ENCODE measurements at places on chromosomes 13 and 19.

- no peak for DNase-seq
These were observed 104.5 kb downstream of the URI1 start for GRCh38 chr19:30046522-30046921.

DNA sequence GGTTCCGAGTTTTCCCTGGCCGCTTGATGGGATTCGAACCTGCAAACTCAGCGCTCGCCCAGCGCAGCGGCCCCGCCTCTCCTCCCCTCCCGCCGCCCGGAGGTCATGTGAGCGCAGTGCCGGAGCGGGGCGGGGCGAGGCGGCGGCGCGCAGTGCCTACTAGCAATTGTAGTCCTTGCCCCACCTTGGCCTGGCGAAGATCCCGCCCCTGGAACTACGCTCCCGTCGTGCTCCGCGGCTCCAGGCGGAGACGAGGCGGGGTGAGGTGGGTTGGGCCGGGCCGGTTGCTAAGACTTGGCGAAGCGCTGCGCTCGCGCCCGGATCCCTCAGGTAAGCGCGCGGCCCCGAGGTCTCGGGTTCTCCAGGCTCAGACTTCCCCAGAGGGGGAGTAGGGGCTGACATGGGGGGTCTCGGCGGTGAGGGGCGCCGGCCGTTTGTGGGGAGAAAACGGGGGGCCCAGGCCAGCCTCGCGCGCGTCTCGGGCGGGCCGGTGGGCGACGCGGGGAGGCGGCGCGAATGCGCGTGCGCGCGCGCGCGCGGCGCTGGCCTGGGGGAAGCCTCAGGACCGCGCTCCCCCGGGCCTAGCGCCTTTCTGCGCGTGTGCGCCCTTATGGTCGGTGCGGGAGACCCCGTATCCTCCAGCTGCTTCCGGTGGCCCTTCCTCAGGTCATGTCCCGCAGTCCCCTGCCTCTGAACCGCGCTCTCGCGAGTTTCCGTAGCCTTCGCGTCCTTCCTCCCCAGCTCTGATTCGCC, at the start of the genes ADAT3 and SCAMP4:
TSS of gene ADAT3 (plus strand) at position 290 of the 753 bp plus-strand sequence. CDS start 6,649 bp downstream, outside the sequence.
TSS of gene SCAMP4 (plus strand) at position 290 of the 753 bp plus-strand sequence. CDS start 9,621 bp downstream, outside the sequence.
- DNase-seq = peak; percentile 96

DNA sequence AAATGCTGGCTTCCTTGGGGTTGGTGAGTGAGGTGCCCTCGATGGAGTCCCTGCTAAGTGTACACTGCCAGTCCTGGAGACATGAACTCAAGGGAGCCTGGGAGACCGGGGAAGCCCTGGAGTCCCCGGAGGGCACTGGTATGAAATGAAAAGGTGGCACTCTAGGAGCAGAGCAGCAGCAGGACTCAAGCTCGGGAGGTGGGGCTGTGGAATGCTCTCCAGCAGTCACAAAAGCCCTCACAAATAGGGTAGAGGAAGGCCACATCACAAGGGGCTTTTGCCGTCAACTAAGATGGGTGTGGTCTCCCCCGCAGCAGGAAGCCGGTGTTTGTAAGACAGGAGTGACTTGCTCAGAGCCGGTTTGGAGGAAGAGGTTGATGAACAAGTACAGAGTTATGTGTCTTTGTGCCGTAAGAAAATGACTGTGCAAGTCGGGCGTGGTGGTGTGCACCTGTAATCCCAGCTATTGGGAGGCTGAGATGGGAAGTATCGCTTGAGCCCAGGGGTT, 19.3 kb downstream of the CCNE1 start:
- DNase-seq = peak; percentile 76

- DNase-seq = no peak
These were observed 22.1 kb downstream of the ZNF787 start for GRCh38 chr19:56098731-56099568.

- no peak for DNase-seq
These were observed 5.6 kb upstream of the SIGLEC12 start for GRCh38 chr19:51507192-51507591.

- DNase-seq = no peak
These were observed 4.8 kb downstream of the RUBCNL start for GRCh38 chr13:46382224-46382623.

GRCh38 chr13:106246666-106247188, 288.7 kb downstream of the EFNB2 start:
- no peak for DNase-seq

- no peak for DNase-seq
These were observed 3.0 kb downstream of the AKT2 start for GRCh38 chr19:40282209-40282580.

- peak; percentile 51 for DNase-seq
These were observed 447.4 kb downstream of the COG6 start for GRCh38 chr13:40102854-40103253.

DNA sequence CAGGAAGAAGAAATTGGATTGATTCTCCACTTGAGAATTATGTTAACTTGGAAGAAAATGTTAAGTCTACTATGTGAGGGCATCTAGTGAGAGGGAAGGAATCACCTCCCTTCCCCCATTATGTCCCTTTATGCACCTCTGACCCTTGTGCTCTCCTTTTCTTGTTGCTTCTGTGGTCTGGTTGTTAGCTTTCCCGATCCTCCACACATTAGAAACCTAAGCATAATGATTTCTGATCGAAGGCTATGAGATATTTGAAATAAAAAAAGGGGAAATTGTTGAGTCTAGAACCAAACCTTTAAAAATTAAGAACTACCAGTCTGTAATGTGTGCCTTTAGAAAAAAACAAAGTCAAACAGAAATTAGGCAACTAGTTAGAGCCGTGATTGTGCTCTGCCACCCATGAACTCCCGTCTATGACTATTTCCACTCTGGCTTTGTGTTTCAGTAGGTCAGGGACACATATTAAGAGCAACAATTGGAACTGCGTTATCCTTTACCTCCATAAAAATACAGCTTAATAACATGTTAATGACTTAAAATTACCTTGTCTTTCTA, 463 bp upstream of the GPC6 start:
- no peak for DNase-seq

DNA sequence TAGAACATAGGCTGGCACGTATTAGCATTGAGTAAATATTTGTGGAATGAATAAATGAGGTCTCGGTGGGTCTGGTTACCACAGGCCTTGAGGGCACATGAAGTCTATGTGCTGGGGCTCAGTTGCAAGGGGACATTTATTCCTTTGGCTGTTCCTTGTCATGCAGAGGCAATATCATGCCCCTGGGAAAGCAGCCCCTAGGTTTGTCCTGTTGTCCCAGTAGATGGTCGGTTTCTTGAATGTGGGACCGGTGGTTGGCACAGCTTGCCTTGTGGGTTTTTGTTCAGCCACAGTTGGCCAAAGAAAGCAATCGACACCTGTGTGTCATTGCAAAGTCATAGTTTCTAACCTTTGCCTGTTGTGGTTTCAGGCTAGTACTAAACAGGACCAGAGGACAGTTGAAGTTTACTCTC, 24.7 kb upstream of the GPR183 start:
- no peak for DNase-seq

GRCh38 chr19:15173746-15174404, 26.9 kb downstream of the NOTCH3 start:
- peak; percentile 45 for DNase-seq

DNA sequence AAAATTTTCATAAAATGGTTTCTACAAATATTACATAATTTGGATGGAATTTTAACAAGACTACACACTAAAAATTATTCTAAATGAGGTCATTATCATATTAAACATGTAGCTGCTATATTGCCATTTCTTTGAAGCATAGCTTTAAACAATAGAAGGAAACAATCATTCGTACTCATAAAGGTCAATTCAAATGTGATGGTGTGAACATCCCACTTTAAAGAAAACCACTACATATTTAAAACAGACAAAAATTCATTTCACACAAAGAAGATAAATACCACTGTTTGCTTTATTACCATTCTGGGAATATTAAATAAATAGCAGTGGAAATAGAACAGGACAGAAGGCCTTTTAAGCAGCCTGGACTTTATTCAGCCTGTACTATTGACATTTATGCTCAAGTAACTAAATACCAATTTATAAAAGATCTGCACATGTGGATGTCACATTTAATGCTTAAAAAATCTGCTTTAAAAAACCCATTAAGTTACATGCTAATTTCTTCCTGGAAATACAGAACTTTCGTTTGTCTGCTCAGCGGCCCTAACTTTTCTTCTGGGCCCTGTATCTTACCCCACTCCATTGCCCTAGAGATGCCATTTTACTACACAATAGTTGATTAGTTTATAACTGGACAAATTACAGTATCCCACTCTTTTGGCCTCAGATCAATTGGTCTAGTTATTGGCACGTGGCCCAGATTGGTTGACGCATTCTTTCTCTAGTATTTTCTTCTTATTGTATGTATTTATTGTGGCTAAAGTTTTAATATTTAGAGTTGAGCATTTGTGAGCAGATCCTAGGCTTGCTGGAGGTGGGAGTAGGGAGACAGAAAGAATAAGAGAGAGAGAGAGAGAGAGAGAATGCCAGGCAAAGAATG, 215.1 kb upstream of the SPRY2 start:
- DNase-seq = no peak

GRCh38 chr13:32124743-32125142, 93.2 kb downstream of the FRY start:
- no peak for DNase-seq

- peak; percentile 90 for DNase-seq
These were observed 2.1 kb downstream of the DAPK3 start for GRCh38 chr19:3968556-3969434.

DNA sequence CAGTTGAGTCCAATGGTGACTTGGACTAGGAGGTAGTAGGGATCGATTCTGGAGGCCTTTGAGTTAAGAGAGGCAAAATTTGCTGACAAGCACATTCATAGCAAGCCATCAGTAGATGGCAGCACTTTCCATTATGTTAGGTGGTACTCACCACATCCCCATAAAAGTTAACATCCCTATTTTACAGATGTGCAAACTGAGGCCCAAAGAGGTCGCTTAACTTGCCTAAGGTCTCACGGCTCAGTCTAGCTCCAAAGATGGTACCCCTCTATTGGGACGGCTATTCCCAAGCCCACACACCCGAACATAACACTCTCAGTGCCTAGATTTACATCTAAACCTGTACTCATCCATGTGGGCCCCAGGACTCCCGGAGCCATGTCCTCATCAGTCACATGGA, 21.5 kb upstream of the FOSB start:
- no peak for DNase-seq

GRCh38 chr19:49113762-49114629, at the start of gene LIN7B:
TSS of gene LIN7B (plus strand) at chr19:49114370. CDS start at chr19:49114405, 35 bp downstream.
- peak; percentile 68 for DNase-seq

DNA sequence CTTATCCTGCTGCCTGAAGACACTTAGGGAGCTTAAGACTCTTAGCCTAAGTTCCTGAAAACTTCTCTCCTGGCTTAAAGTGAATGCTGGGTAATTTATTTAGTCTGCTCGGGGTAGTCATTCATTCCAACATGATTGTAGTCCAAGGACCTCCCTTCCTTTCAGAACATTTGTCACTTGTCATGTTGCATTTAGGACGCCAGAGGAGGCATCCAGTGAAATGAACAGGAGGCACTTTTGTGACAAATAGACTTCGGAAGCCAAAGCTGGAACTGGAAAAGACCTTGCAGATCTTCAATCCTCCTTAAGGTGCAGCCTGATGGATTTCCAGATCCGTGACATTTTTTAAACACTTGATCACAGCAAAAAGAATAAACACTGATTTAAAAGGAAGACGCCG, 95.1 kb downstream of the DNAJC15 start:
- DNase-seq = no peak

GRCh38 chr13:23956106-23956505, 58.8 kb upstream of the C1QTNF9B start:
- DNase-seq = no peak

- no peak for DNase-seq
These were observed at the start of gene NKG7 for GRCh38 chr19:51372649-51373504. TSS of gene NKG7 (minus strand) at chr19:51372654. CDS start at chr19:51372535, 119 bp downstream.

- no peak for DNase-seq
These were observed 31.6 kb upstream of the SLC46A3 start for GRCh38 chr13:28750187-28751045.
